ENCODE measurements at places on chromosomes 2 and 18.

GRCh38 chr2:98293931-98294687 lies 52.1 kb upstream of the CNGA3 start:
- DNase-seq = no peak

DNA sequence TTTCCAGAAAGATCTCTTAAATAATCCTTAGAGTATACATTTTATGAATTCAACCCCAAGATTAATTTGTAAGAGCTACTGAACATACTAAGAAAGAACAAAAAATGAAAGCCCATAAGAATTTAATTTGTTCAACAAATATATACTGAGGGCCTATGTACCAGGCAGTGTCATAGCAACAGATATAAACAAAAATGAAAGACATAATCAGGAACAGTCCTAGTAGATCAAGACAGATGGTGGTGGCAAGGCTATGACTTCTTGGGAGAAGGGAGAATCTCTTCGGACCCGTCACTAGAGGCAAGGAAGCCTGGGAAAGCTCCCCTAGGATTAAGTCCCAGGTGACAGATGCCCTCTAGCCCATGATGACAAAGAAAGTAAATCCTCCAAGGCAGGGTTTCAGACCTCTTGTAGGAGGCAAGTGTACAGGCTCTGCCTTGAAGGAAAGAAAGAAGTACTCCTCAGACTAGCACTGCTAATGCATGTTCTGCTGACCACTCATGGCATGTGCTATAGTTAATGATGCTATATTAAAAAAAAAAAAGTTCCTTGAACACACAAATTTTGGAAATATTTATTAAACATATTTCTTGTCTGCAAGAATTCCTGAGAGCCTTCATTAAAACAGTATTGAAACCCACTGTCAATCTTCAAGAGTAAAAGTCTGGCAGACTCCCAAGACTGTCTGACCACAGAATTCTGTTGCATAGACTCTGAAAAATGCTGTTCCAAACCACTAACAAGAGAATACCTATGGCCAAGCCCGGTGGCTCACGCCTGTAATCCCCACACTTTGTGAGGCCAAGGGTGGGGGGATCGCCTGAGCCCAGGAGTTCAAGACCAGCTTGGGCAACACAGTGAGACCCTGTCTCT lies 31.5 kb downstream of the NOL10 start:
- no peak for DNase-seq

GRCh38 chr2:228919808-228920207 lies 351.3 kb downstream of the PID1 start:
- DNase-seq = no peak

- no peak for DNase-seq
These were observed 37.0 kb upstream of the CTDP1 start for GRCh38 chr18:79642626-79643025.

- DNase-seq = no peak
These were observed 174.2 kb upstream of the RBMS1 start for GRCh38 chr2:160667811-160668210.

DNA sequence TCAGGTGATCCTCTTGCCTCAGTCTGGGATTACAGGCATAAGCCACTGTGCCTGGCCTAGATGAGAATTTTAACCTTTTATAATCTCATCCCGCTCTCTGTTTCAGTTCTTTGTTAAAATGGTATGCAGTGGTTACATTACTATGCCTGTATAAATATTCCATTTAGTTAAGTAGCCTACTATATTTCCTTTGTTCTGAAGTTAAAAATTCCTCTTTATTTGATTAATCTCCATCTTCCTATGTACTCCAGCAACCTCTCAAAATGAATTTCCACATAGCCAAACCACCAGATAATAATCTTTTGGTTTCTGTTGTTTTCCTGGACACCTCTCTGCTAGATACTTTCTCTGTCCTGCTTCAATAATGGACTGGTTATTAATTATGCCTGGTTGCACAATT lies 15.8 kb downstream of the RAB10 start:
- no peak for DNase-seq

GRCh38 chr2:185306119-185306518 lies 432.5 kb upstream of the FSIP2 start:
- DNase-seq = no peak

GRCh38 chr18:23166891-23167541 lies 31.7 kb downstream of the CABLES1 start:
- DNase-seq = no peak

DNA sequence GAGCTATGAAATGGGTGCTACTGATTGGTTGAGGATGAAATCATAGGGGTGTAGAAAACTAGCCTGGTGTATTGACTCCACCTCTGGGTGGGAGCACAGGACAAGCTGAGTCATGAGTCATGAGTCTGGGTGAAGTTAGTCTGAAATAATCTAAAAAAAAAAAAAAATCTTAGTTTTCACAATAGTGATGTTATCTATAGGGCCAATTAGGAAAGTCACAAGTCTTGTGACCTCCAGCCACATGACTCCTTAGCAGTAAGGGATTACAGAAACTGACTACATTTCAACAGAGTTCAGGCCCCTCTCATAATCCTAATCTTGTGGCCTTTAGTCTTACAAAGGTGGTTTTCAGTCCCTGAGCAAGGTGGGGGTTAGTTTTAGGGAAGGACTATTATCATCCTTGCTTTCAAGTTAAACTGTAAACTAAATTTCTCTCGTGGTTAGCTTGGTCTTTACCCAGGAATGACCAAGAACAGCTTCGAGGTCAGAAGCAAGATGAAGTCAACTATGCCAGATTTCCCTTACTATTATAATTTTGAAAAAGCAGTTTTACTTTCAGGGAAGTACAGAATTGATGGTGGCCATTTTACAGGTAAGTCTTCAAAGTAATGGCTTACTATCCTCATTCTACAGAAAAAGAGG lies 338.0 kb upstream of the GYPC start:
- DNase-seq = no peak

DNA sequence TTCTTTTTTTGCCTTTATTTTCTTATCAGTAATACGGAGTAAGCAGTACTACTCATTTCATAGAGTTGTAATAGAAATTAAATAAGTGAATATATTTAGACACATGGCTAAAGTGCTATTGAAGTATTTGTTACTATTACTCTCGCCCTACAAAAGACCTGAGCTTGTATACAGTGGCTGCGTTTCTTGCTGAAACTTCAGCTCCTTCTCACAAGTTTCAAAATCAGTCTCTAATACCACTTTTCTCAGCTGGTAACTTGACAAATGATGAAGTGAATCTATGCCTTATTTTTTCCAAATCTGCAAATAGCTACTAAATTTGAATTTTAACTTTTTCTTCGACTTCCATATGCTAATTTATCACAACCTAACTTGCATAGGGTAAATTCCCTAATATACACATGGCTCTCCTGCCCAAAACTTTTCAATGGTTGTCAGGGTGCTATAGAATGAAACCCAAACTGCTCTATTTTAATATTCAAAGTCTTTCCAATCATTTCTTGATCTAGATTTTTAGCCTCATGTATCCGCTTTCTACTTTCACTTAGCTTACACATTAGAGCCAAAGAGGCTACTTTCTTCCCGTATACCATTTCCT lies 347.8 kb upstream of the GULP1 start:
- DNase-seq = no peak

DNA sequence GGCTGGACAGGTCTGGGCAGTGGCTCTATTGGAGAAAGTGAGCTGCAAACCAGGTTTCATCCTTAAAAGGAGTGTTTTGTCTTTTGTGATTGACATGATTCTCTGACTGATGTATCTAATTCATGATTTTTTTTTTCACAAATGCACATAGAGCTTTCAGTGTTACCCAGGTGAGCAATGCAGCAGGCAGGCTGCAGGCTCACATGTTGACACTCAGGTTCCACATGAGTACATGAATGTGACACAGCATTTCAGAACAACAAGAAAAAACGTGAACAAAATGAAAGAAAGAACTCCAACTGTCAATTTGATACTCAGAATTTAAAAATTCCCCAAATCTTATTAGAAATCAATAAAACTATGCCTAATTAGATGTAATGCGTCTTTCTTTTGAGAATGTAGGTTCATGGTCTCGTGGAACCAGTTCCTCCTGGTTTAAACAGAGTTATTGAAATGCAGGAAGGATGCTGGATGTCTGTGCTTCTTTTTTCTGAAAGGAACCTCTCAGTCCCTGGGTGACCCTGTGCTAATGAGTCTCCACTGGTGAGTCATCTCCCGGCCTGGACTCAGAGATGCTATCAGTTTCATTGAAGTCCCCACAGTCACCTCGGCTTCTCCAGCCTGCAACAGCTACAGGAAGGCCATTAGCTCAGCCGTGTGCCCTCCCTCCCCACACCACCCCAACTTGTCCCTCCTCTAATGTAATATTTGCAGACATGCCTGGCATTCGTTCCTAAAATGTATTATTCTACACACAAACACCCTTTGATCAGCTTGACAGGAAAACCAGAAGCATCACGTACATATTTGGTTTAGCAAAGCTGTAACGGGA lies 430.4 kb downstream of the LPIN1 start:
- no peak for DNase-seq

GRCh38 chr18:31211047-31211446 lies 48.4 kb upstream of the DSC1 start:
- DNase-seq = no peak

DNA sequence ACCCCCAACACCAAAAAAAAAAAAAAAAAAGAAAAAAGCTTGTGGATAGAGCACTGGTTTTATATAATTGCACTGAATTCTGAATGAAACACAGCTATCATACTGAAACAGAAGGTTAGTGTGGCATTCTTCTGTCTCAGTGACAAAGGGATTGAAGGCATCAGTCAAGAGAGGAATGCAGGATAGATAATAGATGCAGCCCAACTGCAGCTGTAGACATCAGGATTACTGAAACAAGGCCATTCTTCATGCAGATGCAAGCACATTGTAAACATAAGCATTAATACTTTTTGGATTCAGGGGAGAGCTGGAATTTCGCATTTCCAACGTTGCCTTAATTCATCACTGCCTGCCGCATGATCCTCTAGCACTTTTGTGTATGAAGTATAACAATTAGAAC lies 897.4 kb upstream of the KLHL29 start:
- DNase-seq = no peak

- no peak for DNase-seq
These were observed 7.3 kb downstream of the PXDN start for GRCh38 chr2:1736997-1737480.

- no peak for DNase-seq
These were observed at the start of gene SLC19A3 for GRCh38 chr2:227717687-227718567. Gene SLC19A3, minus strand, starts transcription at chr2:227718028. Its CDS starts 15,710 bp downstream, at chr2:227702318.

DNA sequence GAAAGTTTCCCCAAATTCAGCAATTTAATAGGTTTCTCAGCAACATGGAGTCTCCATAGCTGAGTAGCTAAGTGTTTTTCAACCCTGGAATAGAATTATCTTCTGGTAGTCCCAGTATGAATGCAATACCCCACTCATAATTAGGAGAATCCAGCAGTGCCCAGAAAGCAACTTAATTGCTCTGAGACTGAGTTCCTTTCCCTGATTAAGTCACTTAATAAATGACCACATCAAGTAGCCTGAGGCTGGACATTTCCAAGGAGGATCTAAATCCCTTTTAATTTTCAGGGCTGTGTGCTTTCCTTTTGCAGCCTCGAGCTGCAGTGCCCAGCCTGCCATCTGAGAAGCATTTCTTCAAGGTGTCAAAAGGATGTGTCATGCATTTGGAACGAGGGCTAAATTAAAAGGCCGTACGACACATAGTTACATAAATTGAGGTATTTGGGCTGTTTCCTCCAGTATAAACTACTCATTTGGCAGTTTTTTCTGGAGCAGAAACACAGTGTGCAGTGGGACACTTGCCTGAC lies 17.7 kb upstream of the SIX2 start:
- no peak for DNase-seq

- no peak for DNase-seq
These were observed 6.2 kb downstream of the KRTCAP3 start for GRCh38 chr2:27448381-27448780.

GRCh38 chr2:127453013-127453391 lies 34.8 kb downstream of the PROC start:
- no peak for DNase-seq

- DNase-seq = no peak
These were observed 97.2 kb downstream of the IRS1 start for GRCh38 chr2:226702376-226702775.

DNA sequence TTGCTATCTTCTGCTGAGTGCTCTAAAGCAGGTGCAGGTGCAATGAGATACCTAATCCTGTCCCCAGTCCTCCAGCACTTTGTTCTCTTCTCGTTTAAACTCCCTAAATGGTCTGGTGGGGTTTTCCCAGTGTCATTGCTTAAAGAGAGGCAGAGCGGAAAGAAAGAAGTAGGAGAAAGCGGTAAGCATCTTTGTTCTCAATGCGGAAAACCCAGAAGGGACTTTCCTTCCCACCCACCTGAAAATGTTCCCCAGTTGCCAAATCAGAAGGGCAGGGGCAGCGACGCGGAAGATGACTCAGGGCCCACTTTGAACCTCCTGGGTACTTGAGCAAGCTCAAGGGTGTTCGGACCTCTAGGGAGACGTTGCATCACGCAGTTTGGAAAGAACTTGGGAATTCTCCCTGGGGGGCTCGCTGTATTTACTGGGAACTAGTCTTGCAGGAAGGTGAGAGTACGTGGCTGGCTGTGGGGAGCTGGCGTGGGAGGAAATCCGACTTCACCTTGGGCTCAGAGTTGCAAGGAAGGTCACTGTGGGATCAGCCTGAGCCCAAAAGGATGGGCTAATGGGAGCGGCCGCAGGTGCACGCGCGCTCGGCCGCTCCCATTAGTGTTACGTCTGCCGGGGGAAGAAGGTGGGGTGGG lies 589 bp upstream of the SGPP2 start:
- DNase-seq = peak; percentile 38

GRCh38 chr18:9649164-9649540 lies 34.8 kb upstream of the PPP4R1 start:
- no peak for DNase-seq

DNA sequence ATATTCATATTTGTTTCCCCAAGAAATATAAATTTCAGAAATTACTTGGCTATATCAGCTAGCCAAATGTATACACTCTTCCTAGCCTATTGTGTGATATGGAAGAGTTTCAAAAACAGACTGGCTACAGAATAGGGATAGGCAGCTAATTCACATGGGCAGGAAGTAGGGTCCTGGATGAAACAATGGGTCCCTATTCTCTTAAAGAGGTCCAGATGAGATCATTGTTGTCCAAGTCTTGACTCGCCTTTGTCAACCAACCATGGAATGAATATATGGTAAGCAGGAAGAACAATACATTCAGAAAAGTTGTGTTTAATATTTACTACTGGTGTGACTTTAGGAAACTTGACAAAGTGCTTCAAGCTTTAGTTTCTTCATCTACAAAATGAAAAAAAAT lies 319.9 kb downstream of the NBAS start:
- no peak for DNase-seq

DNA sequence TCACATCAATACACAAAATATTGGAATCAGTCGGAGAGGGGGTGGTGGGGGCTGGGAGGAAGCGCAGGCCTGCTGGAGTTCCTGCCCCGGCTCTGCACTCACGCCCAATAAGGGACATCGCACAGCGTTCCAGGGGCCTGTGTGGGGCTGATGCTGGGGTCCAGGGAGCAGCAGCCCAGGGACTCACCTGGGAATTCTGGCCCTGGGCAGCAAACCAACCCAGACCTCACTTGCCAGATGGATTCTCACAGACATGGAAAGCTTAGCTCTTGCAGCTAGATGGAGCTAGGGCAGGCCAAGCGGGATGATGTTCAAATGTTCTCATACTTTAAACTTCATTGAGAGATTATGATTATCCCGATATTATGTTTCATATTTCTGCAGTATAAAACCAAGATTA lies 266.6 kb upstream of the TANK start:
- DNase-seq = no peak

GRCh38 chr2:42569116-42569711 lies 782 bp downstream of the MTA3 start:
- no peak for DNase-seq

- no peak for DNase-seq
These were observed 14.8 kb upstream of the ALPI start for GRCh38 chr2:232441147-232441651.

All from effector CD4-positive, alpha-beta T cell (primary cell).